Renal cortical epithelial cell (primary cell): ENCODE measurements at places on chromosomes 3 and 15. TPM values are rescaled to one million over a fixed set of nuclear protein-coding genes. Genes with fewer than 3 reads are reported as not detected.
A peak's percentile ranks its signal among the peaks of the same experiment; 100 is the strongest.

- DNase-seq: peak; percentile 95
Measured at GRCh38 chr15:85312486-85312885, 67.9 kb upstream of the AKAP13 start.

DNA sequence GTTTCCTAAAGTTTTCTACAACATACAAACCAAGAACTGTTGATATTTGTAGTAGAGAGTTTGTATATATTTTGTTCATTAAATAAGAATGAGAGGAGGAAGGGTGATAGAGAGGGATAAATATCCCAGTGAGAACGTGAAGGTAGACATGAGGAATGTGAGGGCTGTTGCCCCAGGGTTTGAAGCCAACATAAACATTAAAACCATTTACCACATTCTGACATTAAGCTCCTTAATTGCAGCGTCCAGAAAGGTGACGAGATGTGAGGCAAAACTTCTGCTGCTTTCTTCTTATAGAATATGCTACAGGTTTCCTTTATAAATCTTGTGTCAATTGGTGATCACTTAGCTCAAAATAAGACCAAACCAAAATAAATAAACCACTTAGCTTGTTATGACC, 267.8 kb upstream of the CNTN4 start:
- DNase-seq: peak; percentile 57

- DNase-seq: no peak
Measured at GRCh38 chr3:132394320-132394719, 23.0 kb upstream of the DNAJC13 start.

GRCh38 chr15:88204584-88204983, 52.0 kb downstream of the NTRK3 start:
- DNase-seq: no peak

- DNase-seq: no peak
Measured at GRCh38 chr3:22364851-22365250, 613.8 kb upstream of the ZNF385D start.

GRCh38 chr3:16601537-16602005, 3.7 kb downstream of the DAZL start:
- DNase-seq: no peak

DNA sequence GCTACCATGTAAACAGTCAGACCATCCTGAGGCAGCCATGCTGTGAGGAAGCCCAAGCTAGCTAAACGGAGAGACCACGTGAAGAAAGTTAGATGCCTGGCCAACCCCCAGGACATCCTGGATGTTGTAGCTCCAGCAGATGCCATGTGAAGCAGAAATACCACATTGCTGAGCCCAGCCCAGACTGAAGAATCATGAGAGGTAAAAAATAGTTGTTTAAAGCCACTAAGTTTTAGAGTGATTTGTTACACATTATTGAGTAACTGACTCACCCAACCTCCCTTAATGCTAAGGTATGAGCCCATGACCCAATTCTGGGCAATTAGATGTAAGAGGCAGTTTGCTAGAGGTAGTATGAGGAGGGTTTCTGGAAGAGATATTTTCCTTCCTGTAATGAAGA, 200.5 kb downstream of the THRB start:
- DNase-seq: peak; percentile 62

DNA sequence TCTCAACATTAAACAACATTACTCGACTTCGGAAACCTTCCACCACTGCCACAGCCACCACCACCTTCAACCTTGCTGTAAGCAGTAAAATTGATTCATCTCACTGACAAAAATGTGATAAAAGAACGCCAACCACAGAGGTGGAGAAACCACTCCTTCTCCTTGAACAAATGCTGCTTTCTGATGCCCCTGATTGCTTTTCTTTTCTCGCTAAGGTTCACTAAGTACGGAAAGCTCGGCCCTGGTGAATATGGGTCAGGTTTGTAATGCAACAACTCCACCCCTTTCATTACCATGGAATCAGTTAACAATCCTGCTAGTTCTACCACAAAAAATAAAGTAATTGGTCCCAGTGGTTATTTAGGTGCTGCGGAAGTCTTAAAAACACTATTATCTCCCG, 44.9 kb downstream of the MEIS2 start:
- DNase-seq: peak; percentile 40

GRCh38 chr3:23238578-23238977, 35.5 kb downstream of the UBE2E2 start:
- DNase-seq: no peak

Gene CLDN18
- not detected in 2 replicates for total RNA-seq

Gene SPINK8
- not detected in 2 replicates for total RNA-seq

Gene CHRNB4
- total RNA-seq: 0.15 TPM in 1 of 2 replicates, not detected in the other

Gene IL5RA
- total RNA-seq: not detected in 2 replicates
